Activated CD4-positive, alpha-beta T cell treated with anti-CD3 and anti-CD28 coated beads, Interleukin-2, amount 10 ng/mL, durations not matched to agents 7 days and 5 days (primary cell): ENCODE measurements at places on chromosomes 2 and 18.

- DNase-seq: no peak
- peaks cover 16% of the 10 kb centered on the region for H3K4me1 ChIP-seq
- peaks cover 76% of the 10 kb centered on the region for H3K27me3 ChIP-seq
- H3K27ac ChIP-seq: no peak overlapping the region
- H3K36me3 ChIP-seq: no peaks in the 10 kb centered on the region
These were observed 2.3 kb downstream of the WNT10A start for GRCh38 chr2:218882866-218883366.

DNA sequence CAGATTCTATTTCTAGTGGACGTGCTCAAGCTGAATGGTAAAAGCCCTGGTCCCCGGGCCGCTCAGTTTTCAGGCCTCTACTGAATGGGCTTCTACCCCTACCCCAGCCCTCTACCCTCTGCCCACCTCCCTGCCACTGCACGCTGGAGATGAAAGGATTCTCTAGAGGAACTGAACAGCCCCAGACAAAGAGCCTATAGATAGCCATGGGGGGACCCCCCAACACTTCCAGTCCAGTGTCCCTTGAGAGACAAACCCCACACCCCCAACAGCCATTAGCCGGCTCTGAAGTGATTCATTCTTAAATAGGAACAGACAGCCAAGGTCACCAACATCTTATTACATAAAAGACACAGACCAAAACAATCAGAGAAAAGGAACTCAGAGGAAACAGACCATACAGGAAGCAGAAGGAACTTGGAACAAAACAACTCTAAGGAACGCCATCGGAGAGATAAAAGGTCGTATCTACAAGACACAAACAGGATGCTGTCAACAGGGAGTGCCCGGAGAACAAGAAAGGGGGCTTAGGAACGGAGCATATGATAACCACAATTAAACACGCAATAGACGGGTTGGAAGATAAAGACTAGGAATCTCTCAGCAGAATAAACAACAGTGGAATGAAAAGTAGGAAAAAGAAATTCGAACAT is 23.5 kb downstream of the TMEM37 start:
- H3K36me3 ChIP-seq: no peaks in the 10 kb centered on the region
- no peak overlapping the region for H3K4me3 ChIP-seq
- H3K27ac ChIP-seq: no peak overlapping the region
- peaks cover 16% of the 10 kb centered on the region for H3K27me3 ChIP-seq
- peaks cover 4% of the 10 kb centered on the region for H3K4me1 ChIP-seq

DNA sequence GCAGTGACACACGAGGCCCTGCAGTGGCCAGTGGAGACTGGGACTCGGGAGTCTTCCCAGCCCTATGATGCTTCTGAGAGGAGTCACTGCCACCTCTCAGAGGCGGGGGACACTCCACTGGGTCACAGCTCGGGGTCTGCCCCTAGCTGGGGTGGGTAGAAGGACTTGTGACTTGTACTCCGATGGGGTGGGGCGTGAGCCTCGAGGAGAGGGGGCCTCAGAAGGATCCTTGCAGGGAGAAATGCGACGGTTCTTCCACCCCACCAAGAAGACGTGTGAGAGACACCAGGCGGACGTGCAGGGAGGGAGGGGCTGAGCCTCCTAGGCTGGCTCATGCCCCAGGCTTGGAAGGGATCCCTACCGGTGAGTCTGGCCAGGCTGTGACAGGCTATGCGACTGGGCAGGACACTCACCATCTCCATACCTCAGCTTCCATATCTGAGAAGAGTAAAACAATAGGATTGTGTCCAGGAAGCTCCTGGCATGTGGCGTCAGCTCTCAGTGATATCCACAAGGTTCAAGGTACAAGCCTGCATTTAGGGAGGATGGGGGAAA is 11.1 kb upstream of the OTOS start:
- no peaks in the 10 kb centered on the region for H3K36me3 ChIP-seq
- H3K27ac ChIP-seq: no peak overlapping the region
- no peaks in the 10 kb centered on the region for H3K27me3 ChIP-seq
- H3K4me3 ChIP-seq: no peak overlapping the region
- H3K4me1 ChIP-seq: no peaks in the 10 kb centered on the region
- DNase-seq: no peak

DNA sequence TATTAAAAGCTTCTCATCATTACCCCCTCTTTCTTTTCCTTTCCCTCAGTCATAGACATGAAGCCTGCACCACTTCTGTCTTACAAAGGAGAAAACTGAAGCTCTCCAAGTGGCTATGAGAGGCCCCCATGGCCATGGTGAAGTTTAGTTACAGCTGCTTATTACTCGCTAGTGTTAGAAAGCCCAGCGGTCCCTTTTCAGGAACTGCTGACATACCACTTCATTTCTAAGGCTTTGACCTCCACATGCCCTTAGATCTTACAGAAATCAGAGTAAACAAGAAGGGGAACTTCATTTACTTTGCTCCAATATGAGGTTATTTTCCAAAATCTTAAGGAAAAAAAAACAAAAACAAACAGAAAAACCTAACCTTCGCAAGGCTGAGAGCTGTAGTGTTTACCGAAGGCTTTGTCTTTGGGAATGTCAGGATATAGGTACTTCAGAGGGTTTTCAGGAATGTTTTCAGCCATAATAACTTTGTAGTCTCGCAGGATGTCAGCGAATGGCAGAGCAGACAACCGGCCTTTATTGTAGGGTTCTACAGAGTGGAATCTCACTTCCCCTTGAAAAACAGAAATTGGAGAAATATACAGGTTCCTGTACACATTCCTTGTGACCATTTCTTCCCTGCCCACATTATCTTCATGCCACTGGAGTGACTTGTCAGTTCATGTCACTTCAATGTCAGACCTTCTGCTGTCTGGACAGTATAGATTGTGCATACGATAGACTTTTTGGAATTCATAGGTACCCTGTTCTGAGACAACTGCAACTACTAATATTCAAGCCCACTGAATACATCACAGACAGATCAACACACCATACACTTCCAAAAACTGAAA is 18.8 kb upstream of the STAT1 start:
- peaks cover 53% of the 10 kb centered on the region for H3K4me1 ChIP-seq
- no peaks in the 10 kb centered on the region for H3K27me3 ChIP-seq
- peaks cover 73% of the 10 kb centered on the region for H3K36me3 ChIP-seq

DNA sequence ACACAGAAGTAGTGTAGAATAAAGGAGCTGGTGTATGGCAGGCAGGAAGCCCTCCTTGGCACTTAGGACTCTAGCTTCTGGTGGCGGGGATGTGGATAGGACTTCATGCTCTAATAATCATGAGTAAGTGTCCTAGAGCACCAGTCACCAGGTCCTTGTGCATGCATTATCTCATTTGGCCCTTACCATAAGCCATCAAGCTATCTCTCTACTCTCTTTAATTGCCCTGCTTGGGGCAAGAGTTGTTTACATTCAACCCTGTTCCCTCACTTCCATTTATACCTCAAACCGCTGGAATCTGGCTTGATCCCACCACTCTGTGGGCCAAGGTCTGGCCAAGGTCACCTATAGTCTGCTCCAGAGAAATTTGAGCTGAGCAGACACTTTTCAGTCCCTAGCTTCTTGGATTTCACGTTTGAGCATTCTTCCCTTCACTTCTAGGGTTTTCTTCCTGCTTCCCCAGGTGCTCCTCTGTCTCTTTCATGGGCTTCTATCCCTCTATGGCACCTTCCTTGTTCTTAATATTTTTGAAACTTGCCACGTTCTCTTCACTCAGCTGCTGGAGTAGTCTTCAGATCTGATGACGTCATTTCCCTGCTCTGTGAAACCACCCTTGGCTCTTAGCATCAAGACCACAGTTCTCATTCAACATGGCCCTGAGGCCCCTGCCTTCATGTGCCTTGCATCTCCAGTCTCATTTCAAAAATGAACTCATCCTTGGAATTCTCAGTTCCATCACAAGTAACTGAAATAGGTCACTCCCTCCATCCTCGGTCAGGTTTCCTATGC is 94.9 kb upstream of the GATA6 start:
- no peak overlapping the region for H3K4me3 ChIP-seq
- DNase-seq: no peak
- no peaks in the 10 kb centered on the region for H3K27me3 ChIP-seq
- no peak overlapping the region for H3K27ac ChIP-seq

DNA sequence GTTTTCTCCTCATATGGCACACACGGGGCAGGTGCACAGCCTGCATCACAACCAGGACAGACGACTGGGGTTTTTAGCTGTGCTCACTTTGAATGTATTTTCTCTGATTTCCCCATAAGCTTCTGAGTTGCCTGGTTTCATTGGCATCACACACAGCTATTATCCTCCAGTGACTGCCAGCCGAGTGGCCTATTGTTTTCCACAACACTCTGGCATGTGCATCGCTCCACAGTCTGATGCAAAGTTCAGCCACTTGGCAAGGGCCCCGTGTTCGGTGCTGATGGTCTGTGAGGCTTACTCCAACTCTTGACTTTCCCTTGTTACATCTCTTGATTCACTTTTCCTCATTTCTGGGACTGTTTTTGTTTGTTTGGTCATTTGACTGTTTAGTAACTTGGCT is 593.1 kb downstream of the CBLN2 start:
- H3K36me3 ChIP-seq: no peaks in the 10 kb centered on the region
- no peaks in the 10 kb centered on the region for H3K27me3 ChIP-seq
- DNase-seq: no peak
- no peak overlapping the region for H3K4me3 ChIP-seq
- H3K4me1 ChIP-seq: no peaks in the 10 kb centered on the region

- H3K27ac ChIP-seq: no peak overlapping the region
- no peaks in the 10 kb centered on the region for H3K27me3 ChIP-seq
- no peak overlapping the region for H3K4me3 ChIP-seq
- H3K36me3 ChIP-seq: no peaks in the 10 kb centered on the region
- no peak for DNase-seq
These were observed 296.5 kb downstream of the NOL4 start for GRCh38 chr18:33928231-33928630.

- no peaks in the 10 kb centered on the region for H3K27me3 ChIP-seq
- no peak overlapping the region for H3K4me3 ChIP-seq
- peak overlapping the region; percentile 52 for H3K27ac ChIP-seq
- peaks cover 5% of the 10 kb centered on the region for H3K4me1 ChIP-seq
- peaks cover 10% of the 10 kb centered on the region for H3K36me3 ChIP-seq
- no peak for DNase-seq
These were observed 271.4 kb downstream of the ZEB2 start for GRCh38 chr2:144248350-144249034.

DNA sequence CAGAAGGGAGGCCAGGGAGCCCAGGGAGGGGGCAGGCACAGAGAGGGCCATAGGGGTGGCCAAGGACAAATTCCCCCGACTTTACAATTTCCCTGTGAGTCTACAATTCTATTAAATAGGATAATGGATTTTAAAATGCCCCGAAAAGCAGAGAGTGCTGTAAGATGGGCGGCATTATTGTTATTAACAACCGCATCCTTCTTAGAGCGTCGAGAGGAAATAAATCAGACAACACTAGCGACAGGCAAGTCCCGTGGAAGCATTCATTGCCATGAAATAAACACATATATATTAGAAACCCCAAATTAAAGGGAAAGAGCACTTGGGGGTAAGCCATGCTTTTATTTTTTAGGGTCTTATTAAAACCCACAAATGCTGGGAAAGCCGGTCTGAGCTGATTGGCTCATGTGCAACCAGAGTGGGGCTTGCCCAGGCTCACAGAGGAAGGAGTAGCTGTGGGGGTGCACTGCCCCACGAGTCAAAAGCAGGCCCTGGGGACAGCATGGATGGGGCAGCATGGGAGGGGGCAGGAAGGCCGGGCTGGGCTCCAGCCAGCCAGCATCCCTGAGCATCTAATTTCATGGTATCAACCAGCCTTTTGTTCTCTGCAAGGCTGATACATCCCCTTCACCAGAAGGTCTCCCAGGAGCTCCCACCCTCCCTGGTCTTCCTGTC is 187.1 kb downstream of the CELF4 start:
- no peaks in the 10 kb centered on the region for H3K4me1 ChIP-seq
- DNase-seq: no peak
- H3K27ac ChIP-seq: no peak overlapping the region

DNA sequence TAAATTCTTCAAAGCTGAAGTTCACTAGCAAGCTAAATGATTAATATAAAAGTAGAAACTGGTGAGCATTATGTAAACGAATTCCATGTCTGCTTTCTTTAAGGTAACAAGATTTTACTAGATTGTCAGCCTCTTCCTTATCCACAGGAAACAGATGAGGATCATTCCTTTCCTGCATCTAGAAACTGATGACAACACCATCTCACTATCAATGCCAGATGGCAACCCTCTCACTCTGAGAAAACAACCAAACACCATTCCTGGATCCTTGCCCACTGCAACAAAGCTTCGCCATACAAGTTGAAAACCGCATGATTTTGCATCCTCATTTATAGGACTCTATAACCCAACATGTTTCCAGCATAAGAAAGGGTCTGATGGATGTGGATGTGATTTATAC is 122.9 kb downstream of the ZNF521 start:
- DNase-seq: no peak
- H3K4me3 ChIP-seq: no peak overlapping the region
- H3K36me3 ChIP-seq: no peaks in the 10 kb centered on the region
- no peak overlapping the region for H3K27ac ChIP-seq
- H3K27me3 ChIP-seq: peaks cover 7% of the 10 kb centered on the region
- no peaks in the 10 kb centered on the region for H3K4me1 ChIP-seq

GRCh38 chr18:50849419-50849821 is 29.5 kb upstream of the ME2 start:
- no peak overlapping the region for H3K27ac ChIP-seq
- no peak for DNase-seq
- no peaks in the 10 kb centered on the region for H3K27me3 ChIP-seq

DNA sequence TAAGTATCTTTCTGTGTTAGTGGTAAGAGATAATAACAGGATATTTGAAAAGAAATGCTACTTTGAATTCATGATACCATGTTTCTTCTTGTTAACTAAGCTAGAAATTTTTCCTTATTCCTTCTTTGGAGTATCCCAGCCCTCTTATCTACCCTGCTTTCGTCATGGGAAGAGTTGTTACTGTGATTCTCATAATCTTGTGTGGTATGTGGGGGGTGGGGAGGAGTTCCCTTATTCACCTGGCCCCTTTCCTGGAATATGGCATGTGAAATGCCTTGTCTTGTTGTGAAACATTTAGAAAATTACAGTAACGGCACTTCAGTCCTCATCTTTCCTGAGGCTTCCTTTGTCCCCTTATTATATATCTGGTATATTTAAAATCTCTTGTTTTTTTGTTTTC is 129.9 kb downstream of the NCOA1 start:
- no peaks in the 10 kb centered on the region for H3K4me1 ChIP-seq
- no peaks in the 10 kb centered on the region for H3K36me3 ChIP-seq
- no peak overlapping the region for H3K27ac ChIP-seq
- no peaks in the 10 kb centered on the region for H3K27me3 ChIP-seq

DNA sequence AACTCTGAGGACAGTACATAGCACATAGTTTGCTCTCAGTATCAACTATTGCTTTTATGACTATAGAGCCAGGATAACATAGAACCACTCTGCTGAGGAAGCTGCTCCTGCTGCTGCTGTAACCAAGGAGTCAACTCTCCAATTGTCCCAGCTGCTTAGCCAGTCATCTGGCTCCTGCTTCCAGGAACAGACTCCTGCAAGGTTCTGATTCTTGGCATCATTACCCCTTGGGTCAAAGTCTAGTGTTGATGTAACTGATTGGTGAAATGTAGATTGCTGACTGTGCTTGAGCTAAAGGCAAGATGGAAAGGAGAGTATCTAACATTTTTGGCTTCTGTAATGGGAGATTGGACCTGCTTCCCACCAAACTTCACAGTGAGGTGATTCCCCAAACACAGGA is 261.9 kb upstream of the FSHR start:
- H3K4me1 ChIP-seq: no peaks in the 10 kb centered on the region
- no peaks in the 10 kb centered on the region for H3K27me3 ChIP-seq
- H3K4me3 ChIP-seq: no peak overlapping the region
- DNase-seq: no peak
- H3K36me3 ChIP-seq: no peaks in the 10 kb centered on the region
- no peak overlapping the region for H3K27ac ChIP-seq
